Effector CD4-positive, alpha-beta T cell (primary cell): ENCODE measurements at places on chromosomes 11 and 22.

DNA sequence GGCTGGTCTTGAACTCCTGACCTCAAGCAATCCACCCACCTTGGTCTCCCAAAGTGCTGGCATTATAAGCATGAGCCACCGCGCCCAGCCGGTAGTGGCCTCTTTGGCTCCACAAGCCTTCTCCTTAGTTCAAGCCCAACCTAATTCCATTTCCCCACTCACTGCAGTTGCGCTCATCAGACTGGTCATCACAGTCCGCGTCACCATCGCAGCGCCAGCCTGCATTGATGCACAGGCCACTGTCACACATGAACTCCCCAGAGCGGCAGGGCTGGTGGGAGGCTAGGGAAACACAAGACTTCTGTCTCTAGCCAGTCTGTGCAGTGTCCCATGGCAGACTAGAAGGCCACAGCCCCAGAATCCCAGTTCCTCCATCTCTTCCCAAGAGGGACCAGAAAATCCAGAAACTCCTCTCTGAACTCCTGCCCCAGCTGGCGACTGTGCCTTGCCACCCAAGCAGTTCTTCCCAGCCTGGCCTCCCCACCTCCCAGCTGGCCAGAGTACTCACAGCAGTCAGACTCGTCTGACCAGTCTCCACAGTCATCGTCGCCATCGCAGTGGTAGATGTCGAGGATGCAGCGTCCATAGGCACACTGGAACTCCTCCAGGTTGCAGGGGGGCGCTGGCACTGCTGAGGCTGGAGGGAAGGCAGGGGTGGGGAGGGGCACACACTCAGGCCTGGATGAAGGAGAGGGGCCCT lies 19.8 kb downstream of the LRP4 start:
- DNase-seq, result no peak

DNA sequence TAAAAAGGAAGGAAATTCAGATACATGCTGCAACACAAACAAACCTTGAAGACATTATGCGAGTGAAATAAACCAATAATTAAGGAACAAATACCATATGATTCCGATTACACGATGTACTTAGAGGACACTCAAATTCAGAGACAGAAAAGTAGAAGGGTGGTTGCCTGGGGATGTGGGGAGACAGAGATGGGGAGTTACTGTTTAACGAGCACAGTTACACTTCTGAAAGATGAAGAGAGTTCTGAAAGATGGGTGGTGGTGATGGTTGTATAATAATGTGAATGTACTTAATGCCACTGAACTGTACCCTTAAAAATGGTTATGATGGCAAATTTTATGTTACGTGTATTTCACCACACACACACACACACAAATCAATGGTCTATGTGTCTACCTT lies 14.7 kb downstream of the ZBTB44 start:
- no peak for DNase-seq

GRCh38 chr11:78630561-78631303 lies 56.1 kb upstream of the NARS2 start:
- DNase-seq, result no peak

DNA sequence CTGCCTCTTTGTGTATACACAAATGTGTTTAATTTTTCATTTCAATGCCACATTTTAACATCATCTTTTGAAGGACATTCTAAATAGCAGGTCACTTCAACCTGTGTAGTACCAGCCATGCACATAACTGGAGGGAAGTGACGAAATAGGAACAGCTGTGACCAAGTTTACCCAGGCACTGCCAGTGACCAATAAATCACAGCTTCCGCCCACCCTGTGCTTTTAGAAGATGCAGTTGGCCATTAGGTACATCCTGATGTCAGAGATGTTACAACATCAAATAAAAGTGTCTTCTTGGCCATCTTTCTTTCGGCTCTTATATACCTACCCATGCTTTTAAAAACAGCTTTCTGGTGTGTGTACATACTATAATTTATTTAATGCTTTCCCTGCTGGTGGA lies 7.8 kb downstream of the LDLRAD3 start:
- DNase-seq, result no peak

DNA sequence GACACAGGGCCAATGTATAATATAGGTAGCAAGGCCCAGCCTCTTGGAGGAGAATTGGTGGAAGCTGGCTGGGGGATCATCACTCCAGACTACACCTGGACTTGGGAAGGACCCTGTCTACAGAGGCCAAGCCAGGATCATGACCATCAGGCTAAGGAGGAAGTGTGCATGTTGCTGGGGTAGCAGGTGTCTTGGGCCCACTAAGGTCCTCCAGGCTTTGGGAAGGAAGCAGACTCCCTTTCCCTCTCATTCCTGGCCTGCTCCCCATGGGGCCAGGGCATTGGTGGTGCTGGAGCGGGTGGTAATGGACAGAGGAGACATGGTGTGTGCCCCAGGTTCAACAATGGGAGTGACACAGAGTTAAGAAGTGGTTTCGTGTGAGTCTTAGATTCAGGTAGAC lies 16.0 kb upstream of the TUB start:
- DNase-seq, result no peak

GRCh38 chr11:28799316-28799715 lies 691.1 kb downstream of the METTL15 start:
- DNase-seq, result no peak
